ENCODE measurements at places on chromosomes 16 and 17.

GRCh38 chr16:73106329-73107034 is 58.6 kb upstream of the ZFHX3 start:
- no peak overlapping the region for H3K4me3 ChIP-seq
- no peaks in the 10 kb centered on the region for H3K27me3 ChIP-seq
- DNase-seq, result no peak

- H3K4me1 ChIP-seq, result no peaks in the 10 kb centered on the region
- H3K27me3 ChIP-seq, result no peaks in the 10 kb centered on the region
- peak; percentile 17 for DNase-seq
- no peak overlapping the region for H3K4me3 ChIP-seq
- H3K27ac ChIP-seq, result no peak overlapping the region
- no peaks in the 10 kb centered on the region for H3K36me3 ChIP-seq
These were observed 1.9 kb upstream of the FAM20A start for GRCh38 chr17:68603027-68603426.

DNA sequence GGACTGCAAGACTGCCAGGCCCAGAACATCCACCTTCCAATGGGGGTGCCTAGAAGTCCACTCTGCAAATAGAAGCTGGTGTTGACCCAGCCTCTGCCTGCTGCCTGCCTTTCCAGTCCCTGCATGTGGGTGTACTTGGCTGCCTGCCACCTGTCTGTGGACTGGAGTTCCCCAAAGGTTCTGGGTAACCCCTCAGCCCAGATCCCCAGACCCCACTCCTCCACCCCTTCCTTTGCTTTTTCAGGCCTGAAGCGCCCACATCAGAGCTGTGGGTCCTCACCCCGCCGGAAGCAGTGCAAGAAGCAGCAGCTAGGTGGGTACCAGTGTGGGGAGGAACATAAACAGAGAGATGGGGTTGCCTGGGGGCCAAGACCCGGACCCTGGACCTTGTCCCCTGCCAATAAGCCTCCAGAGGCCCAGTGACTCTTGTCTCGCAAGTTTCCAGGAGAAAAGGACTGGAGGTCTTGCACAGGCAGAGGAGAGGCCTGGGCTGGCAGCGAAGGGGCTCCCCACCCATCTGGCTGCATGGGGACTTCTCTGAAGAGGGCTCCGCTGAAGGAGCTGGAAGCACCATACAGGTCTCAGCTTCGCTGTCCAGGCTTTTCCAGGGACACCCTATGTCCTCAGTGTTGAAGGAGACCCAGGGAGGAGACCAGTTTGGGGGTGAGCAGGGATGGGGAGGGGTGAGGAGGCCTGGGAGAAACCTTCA is 34.3 kb downstream of the NLRC5 start:
- DNase-seq, result no peak
- no peaks in the 10 kb centered on the region for H3K4me1 ChIP-seq
- no peak overlapping the region for H3K4me3 ChIP-seq
- no peaks in the 10 kb centered on the region for H3K36me3 ChIP-seq

DNA sequence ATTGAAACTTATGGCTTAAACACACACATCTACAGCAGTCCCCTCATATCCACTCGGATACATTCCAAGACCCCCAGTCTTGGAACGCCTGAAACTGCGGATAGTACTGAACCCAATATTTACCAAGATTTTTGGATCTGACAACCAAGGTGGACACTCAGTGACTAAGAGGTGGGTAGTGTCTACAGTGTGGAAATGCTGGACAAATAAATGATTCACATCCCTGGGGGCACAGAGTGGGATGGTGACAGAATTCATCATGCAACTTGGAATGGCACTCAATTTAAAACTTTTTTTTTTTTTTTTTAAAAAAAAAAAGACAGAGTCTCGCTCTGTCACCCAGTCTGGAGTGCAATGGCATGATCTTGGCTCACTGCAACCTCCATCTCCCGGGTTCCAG is 54.2 kb upstream of the TRAP1 start:
- peaks cover 41% of the 10 kb centered on the region for H3K4me1 ChIP-seq
- no peak overlapping the region for H3K4me3 ChIP-seq
- H3K27me3 ChIP-seq, result no peaks in the 10 kb centered on the region
- no peak overlapping the region for H3K27ac ChIP-seq
- H3K36me3 ChIP-seq, result peaks cover 99% of the 10 kb centered on the region

DNA sequence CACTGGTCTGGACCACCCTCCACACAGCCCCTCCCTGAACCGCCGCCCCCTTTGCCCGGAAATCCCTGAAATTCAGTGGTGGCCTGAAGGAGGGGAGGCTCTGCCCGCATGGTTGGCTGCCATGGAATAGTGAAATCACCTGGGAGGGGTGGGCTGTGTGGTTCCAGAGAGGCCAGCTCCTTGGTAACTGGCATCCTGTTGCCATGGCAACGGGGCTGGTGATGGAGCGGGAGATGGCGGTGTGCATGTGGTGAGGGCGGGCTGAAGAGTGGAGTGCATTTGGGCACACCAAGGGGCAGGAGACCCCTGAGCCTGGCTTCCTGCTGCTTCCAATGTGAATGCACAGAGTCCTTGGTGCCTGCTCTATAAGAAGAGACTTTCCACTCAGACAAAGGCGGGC is 2.4 kb downstream of the EFNB3 start:
- H3K27ac ChIP-seq, result no peak overlapping the region
- H3K4me1 ChIP-seq, result peaks cover 22% of the 10 kb centered on the region
- H3K36me3 ChIP-seq, result no peaks in the 10 kb centered on the region
- no peak overlapping the region for H3K4me3 ChIP-seq
- peaks cover 5% of the 10 kb centered on the region for H3K27me3 ChIP-seq

DNA sequence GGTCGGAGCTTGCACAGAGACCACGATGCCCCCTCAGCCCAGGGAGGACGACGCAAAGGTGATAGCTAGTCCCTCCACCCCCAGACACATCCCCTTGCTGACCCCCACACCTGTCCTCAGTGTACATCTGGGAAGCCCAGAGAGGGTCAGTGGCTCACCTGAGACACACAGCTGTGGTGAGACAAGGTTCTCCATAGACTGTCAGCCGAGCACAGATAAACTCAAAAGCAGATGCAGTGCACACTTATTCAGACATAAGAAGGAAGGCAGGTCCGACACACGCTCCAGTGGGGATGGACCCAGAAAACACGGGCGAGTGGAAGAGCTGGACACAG is 19.6 kb downstream of the CBFA2T3 start:
- H3K4me1 ChIP-seq, result peaks cover 36% of the 10 kb centered on the region
- peaks cover 24% of the 10 kb centered on the region for H3K27me3 ChIP-seq
- no peak overlapping the region for H3K4me3 ChIP-seq
- DNase-seq, result no peak

- no peaks in the 10 kb centered on the region for H3K36me3 ChIP-seq
- no peaks in the 10 kb centered on the region for H3K27me3 ChIP-seq
- DNase-seq, result no peak
These were observed 35.1 kb downstream of the SLC6A2 start for GRCh38 chr16:55690841-55691240.

GRCh38 chr16:10654592-10655414 is 39.9 kb downstream of the TEKT5 start:
- H3K36me3 ChIP-seq, result no peaks in the 10 kb centered on the region
- no peak for DNase-seq
- no peak overlapping the region for H3K27ac ChIP-seq
- H3K4me3 ChIP-seq, result no peak overlapping the region

DNA sequence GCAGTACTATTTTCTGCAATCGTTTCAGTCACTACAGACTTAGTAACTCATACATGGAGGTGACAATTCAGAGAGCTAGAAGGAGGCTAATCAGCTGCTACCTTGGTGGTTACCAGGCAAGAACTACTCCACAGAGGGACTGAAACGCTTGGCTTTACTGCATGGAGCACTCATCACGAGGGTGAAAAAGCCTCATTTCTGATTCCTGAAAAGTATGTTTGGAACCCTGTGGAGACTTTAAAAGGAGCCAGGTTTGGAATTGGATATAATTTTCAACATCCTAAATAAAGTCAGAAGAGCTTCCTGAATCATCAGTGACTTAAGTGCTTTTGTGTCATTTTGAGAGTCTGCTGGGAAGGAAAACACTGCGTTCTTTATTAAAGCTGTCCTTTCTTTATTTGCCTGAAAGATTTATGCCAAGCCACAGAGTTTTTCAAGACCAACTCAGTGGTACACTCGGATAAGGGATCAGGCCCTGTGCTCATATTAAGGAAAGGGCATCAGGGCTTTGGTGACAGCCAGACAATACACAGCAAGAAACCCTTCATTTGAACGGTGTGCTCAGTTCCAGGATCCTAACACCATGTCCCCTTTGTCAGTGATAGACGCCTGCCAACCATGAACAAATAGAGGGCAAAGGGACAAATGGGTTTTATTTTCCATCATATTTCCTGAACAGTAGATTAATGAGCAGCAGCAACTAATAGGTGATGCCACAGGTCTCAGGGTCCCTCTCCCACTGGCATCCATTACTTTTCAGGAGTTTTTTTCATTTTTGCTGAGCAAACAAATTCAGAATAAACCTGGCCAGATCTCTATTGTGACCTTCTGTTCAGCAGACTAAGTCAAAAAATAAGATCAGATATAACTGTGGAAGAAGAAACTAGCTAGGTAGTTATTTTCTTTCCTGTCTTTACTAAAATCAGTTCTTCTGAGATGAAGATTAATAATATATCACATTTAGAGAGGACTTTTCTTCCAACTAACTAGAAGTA is 80.5 kb upstream of the CLEC18B start:
- peak overlapping the region; percentile 73 for H3K27ac ChIP-seq
- H3K4me1 ChIP-seq, result peaks cover 14% of the 10 kb centered on the region
- no peaks in the 10 kb centered on the region for H3K36me3 ChIP-seq

DNA sequence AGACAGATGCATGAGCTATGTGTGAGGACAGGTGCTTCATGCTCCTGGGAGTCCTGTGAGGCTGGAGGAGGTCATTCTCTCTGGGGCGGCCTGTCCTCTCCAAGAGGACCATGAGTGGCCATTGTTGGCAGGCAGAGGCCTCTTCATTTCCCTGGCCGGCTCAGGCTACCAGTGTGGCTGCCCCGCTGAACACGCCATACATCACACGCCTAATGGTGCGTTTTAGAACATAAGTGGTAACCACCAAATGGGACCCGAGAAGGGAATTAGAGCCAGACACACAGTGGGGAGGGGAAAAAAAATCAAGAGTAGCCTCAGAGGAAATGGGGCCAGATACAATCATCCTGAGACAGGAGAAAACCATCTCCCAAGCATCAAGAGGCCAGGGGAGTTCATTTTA is 140.0 kb downstream of the SPACA3 start:
- H3K4me1 ChIP-seq, result no peaks in the 10 kb centered on the region
- H3K27ac ChIP-seq, result no peak overlapping the region
- DNase-seq, result no peak

GRCh38 chr16:82240111-82240510 is 70.1 kb upstream of the MPHOSPH6 start:
- DNase-seq, result no peak
- H3K4me1 ChIP-seq, result no peaks in the 10 kb centered on the region
- no peak overlapping the region for H3K27ac ChIP-seq
- H3K27me3 ChIP-seq, result no peaks in the 10 kb centered on the region
- H3K36me3 ChIP-seq, result no peaks in the 10 kb centered on the region
- H3K4me3 ChIP-seq, result no peak overlapping the region

DNA sequence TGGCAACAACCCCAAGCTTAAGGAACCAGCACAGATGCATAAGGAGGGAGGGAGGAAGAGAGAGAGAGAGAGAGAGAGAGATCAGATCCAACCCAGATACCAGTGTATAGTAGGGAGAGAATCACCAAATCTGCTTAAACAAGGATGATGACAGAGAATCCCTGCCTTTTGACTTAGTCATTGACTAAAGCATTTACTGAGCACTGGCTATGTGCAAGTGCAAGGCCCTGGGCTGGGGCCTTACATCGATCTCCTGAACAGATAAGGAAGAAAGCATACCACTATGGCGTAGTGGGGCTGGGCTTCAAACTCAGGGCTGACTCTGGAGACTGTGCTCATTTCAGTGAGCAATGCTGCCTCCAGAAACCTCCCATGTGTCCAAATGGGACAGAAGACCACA is 15.8 kb downstream of the TSNAXIP1 start:
- no peaks in the 10 kb centered on the region for H3K27me3 ChIP-seq
- H3K27ac ChIP-seq, result no peak overlapping the region
- no peaks in the 10 kb centered on the region for H3K4me1 ChIP-seq
- H3K4me3 ChIP-seq, result no peak overlapping the region
- H3K36me3 ChIP-seq, result peaks cover 15% of the 10 kb centered on the region
- no peak for DNase-seq

- peaks cover 23% of the 10 kb centered on the region for H3K27me3 ChIP-seq
- no peaks in the 10 kb centered on the region for H3K36me3 ChIP-seq
- peaks cover 4% of the 10 kb centered on the region for H3K4me1 ChIP-seq
- DNase-seq, result no peak
- H3K27ac ChIP-seq, result no peak overlapping the region
These were observed 3.6 kb upstream of the KDM8 start for GRCh38 chr16:27199736-27200135.

DNA sequence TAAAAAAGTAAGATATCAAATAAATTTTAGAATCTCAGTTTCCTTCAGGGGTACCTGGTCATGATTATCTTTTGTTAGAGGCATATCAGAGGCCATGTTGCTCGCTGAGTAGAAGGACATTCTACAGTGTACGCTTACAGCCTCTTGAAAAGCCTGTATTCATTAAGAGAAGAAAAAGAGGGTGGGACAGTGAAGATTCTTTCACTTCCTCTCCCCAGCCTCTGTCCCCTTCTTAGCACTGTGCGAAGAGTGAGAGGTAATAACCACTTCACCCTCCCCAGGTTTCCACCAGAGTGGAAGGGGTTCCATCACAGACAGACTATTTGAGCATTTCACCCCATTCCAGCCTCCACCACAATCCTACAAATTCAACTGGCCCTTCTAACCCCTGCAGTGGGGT is 4.8 kb upstream of the LPO start:
- no peaks in the 10 kb centered on the region for H3K36me3 ChIP-seq
- peaks cover 76% of the 10 kb centered on the region for H3K27me3 ChIP-seq
- no peak overlapping the region for H3K4me3 ChIP-seq
- no peaks in the 10 kb centered on the region for H3K4me1 ChIP-seq
- no peak overlapping the region for H3K27ac ChIP-seq

DNA sequence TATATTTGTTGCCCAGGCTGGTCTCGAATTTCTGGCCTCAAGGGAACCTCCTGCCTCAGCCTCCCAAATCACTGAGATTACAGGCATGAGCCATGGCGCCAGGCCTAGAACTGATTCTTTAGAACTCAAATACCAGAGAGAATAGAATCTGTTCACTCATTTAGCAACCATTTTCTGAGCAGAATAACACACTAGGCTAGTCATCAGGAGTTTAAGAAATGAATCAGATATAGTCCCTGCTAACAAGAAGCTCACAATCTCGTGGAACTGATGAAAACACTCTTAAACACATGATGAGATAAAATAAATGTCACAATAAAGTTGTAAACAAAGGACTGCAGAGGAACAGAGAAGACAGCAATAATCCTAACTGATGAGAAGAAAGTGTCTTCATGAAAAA is 55.8 kb upstream of the ADCY9 start:
- no peaks in the 10 kb centered on the region for H3K36me3 ChIP-seq
- no peak overlapping the region for H3K4me3 ChIP-seq
- DNase-seq, result no peak
- H3K27ac ChIP-seq, result no peak overlapping the region

GRCh38 chr16:20942256-20942655 is 41.7 kb downstream of the LYRM1 start:
- H3K27ac ChIP-seq, result no peak overlapping the region
- H3K4me1 ChIP-seq, result no peaks in the 10 kb centered on the region
- H3K36me3 ChIP-seq, result no peaks in the 10 kb centered on the region
- no peak for DNase-seq
- H3K4me3 ChIP-seq, result no peak overlapping the region
